ENCODE measurements at places on chromosomes 12 and 14.

GRCh38 chr14:55265197-55265596 lies 6.0 kb upstream of the FBXO34 start:
- DNase-seq = no peak

DNA sequence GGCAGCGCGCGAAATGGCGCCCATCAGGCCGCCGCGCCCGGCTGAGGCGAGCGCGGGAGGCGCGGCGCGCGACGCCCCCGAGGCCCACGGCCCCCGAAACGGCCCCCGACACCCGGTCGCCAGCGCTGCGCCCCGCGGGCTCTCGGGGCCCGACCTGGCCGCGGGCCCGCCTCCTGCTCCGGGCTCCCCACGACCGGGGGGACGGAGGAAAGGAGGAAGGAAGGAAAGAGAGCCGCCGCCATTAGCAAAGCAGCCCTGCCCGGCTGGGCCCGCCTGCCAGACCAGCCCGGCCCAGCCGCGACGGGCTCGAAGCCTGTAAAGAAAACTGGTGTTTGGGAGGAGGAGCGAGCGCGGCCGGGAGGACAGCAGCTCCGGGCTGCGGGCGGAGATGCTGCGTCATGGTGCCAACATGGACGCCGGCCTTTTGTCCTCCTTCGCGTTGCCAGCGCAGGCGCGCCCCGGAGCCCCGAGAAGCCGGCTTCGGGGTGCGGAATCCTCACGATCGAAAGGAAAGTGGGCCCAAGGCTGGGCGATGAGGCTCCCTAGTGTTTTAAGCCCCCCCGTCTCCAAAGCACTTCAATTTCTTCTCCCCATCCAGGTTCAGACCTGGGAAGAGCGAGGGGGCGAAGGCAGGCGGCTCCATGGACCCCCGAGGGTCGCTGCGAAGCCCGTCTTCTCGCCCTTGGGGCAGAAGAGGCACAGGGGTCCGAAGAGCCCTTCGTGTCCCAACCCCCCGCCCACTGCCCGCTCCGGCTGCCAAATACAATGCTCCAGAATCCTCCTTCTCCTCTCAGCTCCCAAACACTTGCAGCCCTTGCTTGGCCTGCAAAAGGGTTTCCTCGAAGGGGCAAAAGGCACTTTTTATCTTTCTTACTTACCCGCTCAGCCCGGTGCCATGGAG lies 2.9 kb upstream of the SETD1B start:
- peak; percentile 87 for DNase-seq

DNA sequence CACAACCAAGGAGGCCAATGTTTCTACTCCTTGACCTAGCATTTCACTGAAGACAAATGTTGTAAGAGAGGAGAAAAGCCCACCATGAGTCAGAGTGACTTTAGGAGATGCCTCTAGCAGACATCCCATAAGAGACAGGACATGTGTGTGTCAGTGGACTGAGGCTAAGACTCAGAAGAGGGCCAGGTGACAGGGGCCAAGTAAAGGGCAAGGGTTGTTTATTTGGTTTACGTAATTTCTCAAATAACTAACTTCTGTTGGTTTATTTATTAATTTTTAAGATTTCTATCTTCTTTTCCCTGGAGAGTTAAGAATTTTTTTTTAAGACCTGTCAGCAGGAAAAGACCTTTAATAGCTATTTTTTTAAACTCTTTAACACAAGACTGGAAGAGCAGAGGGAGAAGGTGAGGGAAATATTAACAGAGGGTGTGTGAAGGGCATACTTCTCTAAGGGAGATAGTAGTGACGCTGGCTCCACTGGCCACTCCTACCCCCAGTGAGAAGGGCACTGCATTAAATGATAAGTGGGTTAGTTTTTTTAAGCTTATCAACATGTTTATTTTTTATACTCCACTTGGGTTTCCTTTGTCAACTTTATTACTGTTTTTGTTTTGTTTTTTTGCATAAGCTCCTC lies 3.4 kb downstream of the PNP start:
- no peak for DNase-seq

DNA sequence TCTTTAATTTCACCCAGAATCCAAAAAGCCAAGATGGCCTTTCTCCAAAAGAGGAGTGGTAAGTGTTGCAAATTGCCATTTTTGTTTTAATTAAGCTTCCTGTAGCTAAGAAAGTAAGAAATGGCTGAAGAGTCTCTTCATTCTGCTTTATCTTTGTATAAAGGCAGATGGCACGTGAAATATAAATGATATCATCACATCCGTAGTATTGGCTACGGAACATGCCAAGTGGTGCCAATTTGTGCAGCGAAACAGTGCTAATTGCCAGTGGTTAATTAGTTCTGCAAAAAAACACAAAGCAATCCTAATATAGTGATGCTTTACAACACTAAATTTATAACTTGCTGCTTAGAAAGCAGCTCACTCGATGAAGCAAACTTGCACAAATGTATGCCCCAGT lies 29.4 kb downstream of the PLEKHG7 start:
- DNase-seq = no peak

GRCh38 chr14:68733086-68733914 lies 59.6 kb downstream of the ZFP36L1 start:
- no peak for DNase-seq

DNA sequence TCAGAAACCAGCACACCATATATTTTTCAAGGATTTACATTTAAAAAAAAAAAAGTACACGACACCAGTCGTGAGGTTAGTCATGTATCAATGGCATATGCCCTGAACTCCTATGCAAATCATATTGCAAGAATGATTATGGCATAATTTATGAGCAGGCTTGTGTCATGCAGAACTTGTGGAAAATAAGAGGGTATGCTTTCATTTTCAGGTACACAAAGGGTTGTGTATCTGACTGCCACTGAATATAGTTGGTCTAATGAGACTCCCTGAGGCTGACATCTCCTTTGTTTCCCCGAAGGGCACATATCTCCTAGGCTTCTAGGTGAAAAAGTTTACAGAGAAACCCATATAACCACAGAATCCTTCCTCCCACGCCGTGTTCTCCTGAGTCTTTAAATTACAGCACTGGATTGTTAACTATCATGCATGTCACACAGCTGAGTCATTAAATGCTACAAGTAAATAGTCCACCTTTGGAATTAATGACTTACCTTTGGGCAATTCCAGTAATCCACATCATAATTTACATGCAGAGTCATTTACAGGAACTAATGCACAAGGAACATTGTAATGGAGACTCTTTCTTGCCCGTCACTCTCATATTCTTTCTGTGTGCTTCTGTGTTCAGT lies 356.7 kb upstream of the DIO2 start:
- no peak for DNase-seq

GRCh38 chr12:12715128-12715458 lies 2.1 kb upstream of the CDKN1B start:
- no peak for DNase-seq

All from lung microvascular endothelial cell (primary cell).